NCI-H1105 treated with DMSO at 0.1 percent for 48 hours (cell line): ENCODE measurements at places on chromosomes 2 and 18.

- DNase-seq: no peak
Observed at GRCh38 chr2:30359644-30360167, 87.3 kb upstream of the LCLAT1 start.

GRCh38 chr2:217353591-217353990 is 493.7 kb upstream of the TNP1 start:
- no peak for DNase-seq

DNA sequence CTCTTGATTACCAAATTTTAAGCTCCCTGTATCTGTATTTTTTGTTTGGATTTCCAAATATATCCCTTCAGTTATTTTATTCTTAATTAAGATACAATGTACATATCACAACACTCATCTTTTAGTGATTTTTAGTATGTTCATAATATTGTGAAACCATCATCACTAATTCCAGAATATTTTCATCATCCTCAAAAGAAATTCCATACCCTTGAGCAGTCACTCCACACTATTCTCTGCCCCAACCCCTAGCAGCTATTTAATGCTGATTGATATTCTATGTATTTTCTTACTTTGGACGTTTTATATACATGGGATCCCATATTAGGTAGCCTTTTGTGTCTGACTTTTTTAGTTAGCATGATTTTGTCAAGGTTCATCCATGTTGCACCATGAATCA is 127.4 kb upstream of the SLC8A1 start:
- DNase-seq: no peak

DNA sequence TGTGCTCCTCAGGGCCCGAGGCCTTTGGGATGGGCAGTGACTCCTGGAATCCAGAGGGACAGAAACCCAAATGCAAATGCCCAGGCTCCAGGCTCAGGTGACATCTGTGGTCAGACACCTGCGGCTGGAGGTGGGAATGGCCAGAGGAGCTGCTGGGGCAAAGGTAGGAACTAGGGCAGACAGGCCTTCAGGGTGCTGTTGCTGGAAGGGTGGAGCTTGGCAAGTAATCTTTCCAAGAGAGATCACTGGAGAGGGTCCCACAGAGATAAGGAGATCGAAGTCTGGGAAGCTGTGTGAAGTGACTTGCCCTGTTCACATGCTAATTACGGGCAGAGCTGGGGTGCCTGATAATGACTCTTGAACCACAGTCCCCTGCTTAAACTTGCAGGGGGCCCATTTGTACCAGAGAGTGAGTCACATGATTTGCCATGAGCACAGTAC is 82.4 kb downstream of the ACAA2 start:
- DNase-seq: no peak

DNA sequence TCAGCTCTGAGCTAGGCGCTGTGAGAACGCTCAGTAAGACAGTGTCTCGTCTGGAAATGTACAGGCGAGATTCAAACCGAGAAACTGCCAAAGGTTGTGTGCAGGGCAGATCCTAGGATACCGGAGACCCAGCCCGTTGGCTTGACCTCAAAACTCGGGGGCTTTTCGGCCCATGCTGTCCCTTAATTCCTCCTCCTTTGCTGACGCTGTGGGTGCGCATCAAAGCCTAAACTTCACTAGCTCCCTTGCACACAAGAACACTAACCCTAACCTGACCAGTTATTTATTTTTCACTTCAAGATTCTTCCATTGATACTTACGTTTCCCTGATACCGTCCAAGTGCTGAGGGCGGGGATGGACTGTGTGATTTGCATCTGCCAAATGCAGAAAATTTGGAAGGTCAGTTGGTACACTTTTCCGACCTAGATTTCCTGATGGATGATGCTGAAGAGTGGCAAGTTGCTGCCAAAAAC is 1.0 kb upstream of the AAK1 start:
- no peak for DNase-seq

DNA sequence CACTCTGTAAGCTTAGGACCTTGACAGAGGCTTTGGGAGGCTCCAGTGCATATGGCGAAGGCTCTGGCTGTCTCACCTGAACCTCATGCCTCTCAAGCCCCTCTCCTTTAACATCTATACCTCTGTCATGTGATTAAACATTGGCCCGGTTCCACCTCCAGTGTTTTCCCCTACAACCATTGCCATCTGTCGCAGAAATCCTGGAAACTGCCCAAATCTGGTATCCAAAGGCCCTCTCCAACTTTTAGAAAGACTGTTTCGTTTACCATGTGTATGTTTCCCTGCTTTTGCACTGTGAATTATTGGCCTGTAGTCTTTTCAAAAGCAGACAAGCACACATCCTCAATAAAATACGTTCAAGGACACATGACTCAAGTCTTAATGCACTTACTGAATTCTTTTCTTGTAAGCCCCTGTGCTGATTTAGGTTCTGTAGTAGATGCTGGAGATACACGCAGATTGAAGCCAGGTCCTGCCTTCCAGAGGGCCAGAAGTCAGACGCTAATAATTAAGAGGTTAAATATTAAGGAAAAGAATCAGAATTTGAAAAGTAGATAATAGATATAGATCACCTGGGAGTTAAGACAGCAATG is 386.4 kb upstream of the SLC14A2 start:
- peak; percentile 73 for DNase-seq

- no peak for DNase-seq
Observed at GRCh38 chr2:33726415-33726814, 127.3 kb upstream of the FAM98A start.

- DNase-seq: no peak
Observed at GRCh38 chr18:8820396-8821082, 115.2 kb downstream of the MTCL1 start.

DNA sequence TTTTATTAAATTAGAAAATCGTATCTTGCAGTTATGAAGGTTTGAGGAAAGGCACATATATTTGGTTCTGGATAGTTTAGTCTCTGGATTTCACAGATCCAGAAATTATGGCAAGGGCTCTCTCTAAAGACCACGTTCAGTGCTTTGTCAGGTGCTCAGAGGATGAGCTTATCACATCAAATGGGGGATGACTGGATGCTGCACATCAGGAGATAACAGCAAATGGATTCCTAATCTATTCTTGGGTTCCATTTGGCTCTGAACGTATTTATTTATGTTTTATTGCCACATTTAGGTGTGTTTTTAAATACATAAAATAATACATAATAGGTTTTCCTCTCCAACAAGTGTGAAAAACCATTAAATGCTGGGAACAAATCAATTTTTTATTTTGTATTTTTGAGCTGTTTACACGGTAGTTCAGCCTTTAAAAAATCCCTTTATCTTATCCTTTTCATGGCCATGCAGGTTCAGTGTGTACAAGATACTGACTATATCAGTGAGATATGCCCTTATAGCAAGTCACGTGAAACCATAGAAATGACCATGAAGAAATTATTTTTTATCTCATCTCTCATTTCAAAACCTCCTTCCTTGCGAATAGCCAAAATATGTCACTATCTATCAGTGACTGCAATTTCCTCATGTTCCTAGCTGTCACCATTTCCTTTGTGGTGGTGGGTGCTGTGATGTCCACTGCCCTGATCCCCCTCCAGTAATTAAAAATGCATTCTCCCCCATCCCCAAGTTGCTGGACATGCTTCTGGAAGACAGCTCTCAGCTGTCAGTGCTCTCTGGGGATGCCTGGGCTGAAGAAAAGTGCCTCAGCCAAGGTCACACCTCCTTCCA is 25.9 kb upstream of the CXCR4 start:
- no peak for DNase-seq

GRCh38 chr2:239292531-239292930 is 108.3 kb downstream of the HDAC4 start:
- no peak for DNase-seq

DNA sequence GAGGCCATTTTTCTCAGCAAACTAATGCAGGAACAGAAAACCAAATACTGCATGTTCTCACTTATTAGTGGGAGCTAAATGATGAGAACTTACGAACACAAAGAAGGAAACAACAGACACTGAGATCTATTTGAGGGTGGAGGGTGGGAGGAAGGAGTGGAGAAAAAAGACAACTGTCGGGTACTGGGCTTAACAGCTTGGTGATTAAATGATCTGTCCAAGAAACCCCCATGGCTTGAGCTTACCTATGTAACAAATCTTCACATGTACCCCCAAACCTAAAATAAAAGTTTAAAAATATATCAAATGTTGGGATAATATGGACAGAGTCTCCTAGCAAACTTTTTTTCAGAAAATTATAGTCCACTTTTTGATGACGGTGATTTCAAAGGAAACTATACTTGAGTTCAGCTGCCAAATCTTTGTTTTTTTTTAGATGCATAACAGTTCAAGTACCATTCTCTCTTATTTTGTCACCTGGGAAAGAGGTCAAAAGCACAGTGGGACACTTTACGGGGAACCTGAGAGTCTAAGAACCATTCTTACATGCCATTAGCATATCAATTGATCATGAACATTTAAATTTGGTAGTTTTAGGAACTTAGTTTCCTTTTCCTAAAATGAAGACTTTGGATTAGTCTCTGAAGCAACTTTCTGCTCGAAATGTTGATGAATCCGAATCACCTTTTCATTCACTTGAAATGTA is 835.0 kb downstream of the NRXN1 start:
- DNase-seq: no peak
